ENCODE measurements at places on chromosomes 1 and 21.
A peak's percentile ranks its signal among the peaks of the same experiment; 100 is the strongest.

DNA sequence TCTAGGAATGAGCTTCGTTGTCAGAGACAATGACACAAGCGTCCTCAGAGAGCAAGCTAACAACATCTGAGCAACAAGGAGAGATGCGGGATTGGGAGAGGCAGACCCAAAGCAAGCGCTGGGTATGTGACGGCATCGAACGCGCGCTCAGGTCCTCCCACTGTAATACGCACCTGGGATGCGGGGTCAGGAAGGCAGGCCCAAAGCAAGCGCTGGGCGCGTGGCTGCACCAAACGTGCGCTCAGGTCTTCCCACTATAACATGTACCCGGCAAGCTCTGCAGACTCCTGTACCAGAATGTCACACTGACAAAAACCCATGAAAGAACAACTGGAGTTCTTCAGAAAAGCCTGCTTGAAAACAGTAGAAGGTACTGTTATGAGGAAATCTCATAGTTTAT lies 653.8 kb downstream of the SMYD3 start:
- DNase-seq: no peak

GRCh38 chr1:20343149-20343937 lies 52.7 kb downstream of the VWA5B1 start:
- DNase-seq: no peak

GRCh38 chr1:55210990-55211801 lies 4.0 kb downstream of the USP24 start:
- DNase-seq: no peak

DNA sequence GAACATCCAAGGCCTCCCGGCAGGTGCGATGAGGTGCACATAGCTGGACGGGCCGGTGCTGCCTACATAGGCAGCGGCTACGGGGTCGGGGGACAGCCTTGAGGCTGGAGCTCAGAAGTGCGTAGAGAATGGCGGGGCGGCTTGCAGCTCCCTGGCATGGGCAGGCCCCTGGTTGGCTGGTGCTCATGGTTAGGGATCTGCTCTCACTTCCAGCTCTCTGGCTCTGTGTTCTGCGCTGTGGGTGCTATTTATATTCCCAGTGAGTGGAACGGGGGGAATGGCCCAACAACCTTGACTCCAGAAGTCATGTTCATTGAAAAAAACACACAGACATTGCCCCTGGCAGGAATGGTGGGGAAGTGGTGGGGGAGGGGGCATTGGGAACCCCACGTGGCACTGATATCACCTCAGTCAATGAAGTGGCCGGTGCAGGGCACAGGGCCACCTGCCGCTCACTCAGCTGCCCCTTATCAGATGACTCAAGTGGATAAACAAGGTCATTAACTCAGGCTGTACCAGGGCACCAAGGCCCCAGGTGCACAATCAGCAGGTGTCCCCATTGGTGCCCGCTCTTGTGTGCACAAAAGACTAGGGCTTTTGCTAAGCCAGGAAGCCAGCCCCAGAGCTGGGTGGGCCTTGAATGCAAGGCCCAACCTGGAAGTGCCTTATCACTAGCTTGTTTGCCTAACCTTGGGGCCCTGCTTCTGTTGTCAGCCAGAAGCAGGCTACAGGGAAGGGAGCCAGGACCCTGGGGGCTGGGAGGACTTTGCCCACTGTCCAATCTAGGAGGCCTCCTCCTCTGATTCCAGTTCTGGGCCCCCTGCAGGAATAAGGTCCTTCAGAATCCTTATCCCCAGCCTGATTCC lies at the start of gene NR0B2:
Gene NR0B2 (minus strand): TSS at position 222 of the 866 bp plus-strand sequence. CDS start 35 bp downstream, at position 187.
- no peak for DNase-seq

GRCh38 chr1:81073580-81073979 lies 727.2 kb upstream of the ADGRL2 start:
- no peak for DNase-seq

- no peak for DNase-seq
Observed at GRCh38 chr1:84846387-84846786, 46.6 kb downstream of the LPAR3 start.

DNA sequence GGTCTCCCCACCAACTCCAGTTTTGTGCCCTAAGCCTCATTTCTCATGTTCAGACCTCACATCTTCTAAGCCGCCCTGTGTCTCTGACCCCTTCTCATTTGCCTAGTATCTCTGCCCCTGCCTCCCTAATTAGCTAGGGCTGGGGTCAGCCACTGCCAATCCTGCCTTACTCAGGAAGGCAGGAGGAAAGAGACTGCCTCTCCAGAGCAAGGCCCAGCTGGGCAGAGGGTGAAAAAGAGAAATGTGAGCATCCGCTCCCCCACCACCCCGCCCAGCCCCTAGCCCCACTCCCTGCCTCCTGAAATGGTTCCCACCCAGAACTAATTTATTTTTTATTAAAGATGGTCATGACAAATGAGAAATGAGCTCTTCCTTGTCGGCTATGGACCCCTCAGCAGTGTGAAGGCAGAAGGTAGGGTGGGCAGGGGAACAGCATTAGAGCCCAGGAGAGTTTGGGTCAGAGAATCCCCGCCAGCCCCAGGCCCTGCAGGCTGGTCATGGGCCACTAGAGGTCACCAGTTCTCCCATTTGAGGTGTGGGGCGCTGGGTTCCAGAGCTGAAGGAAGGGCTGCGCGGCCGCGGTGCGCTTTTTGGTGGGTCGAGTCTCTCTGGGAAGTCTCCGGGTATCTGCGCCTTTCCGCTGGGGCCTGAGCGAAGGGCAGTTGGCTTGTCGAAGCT lies 11.5 kb downstream of the ADAMTSL4 start:
- peak; percentile 72 for DNase-seq

GRCh38 chr1:103514920-103515503 lies 10.5 kb upstream of the RNPC3 start:
- DNase-seq: no peak

GRCh38 chr1:234836045-234836681 lies 226.2 kb upstream of the IRF2BP2 start:
- no peak for DNase-seq

- no peak for DNase-seq
Observed at GRCh38 chr1:228105270-228105995, 2.3 kb upstream of the C1orf35 start.

GRCh38 chr1:163305441-163305840 lies 16.3 kb upstream of the NUF2 start:
- no peak for DNase-seq

DNA sequence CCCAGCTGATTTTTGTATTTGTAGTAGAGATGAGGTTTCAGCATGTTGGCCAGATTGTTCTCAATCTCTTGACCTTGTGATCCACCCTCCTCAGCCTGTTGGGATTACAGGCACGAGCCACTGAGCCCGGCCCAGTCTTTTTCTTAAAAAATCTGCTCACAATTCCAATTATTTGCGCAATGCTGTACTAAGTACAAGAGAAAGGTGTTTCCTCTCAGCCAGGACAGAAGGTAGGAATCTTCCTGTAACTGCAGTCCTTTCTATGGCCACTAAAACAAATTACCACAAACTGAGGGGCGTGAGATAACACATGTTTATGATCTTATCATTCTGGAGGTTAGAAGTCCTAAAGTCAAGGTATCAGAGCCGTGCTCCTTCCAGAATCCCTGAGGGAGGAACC lies 6.9 kb upstream of the CBR3 start:
- DNase-seq: no peak

GRCh38 chr1:29243023-29243870 lies 6.9 kb downstream of the PTPRU start:
- no peak for DNase-seq

All from stimulated activated CD8-positive, alpha-beta memory T cell treated with anti-CD3 and anti-CD28 coated beads, Interleukin-4, amount 100 ng/mL, for 1 hour (primary cell).